ENCODE measurements at places on chromosomes 5 and 9. TPM values are rescaled to one million over a fixed set of nuclear protein-coding genes. Genes with fewer than 3 reads are reported as not detected.

Gene PCDHA6
- 0.20 TPM for total RNA-seq

Gene COQ4
- total RNA-seq = 33.6 TPM

Gene SPINK4
- not detected for total RNA-seq

Gene ARHGAP26
- total RNA-seq = 29.8 TPM

Gene TSSK1B
- not detected for total RNA-seq

Gene IFNA21
- total RNA-seq = not detected

Gene ADAMTS2
- 13.6 TPM for total RNA-seq

DNA sequence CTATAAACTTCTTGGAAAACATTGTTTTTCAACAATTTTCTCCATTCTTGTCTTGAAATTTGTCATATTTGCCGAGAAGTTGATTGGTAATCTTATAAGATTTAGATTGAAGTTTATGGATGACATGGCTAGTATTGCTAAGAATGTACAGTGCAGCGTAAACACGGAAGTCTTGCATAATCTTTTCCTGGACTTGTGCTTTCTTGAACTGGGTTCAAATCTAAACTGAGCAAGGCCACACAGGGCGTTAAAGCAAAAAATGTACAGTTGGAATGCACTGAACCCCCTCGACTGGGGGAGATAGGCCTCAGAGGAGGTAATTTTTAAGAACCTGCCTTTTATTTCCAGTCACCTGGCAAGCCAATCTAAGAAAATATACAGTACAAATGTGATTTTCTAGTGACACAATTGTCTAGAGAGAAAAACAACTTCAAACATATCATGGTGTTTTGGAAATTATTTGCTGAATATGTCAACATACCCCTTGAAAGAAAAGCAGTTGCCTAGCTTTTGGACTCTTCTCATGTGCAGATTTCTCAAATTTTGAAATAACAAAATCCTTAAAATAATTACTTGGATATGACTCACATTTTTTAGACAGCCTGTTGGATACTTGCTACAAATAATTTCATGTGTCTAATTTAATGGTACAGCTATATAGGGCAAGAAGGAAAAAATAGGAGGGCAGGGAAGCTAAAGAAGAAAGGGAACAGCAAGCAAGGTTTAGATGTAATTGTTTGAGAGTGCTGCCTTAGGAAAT lies 18.5 kb upstream of the GAS1 start:
- DNase-seq = no peak

GRCh38 chr9:111533099-111533790 lies 8.3 kb downstream of the ZNF483 start:
- no peak for DNase-seq

DNA sequence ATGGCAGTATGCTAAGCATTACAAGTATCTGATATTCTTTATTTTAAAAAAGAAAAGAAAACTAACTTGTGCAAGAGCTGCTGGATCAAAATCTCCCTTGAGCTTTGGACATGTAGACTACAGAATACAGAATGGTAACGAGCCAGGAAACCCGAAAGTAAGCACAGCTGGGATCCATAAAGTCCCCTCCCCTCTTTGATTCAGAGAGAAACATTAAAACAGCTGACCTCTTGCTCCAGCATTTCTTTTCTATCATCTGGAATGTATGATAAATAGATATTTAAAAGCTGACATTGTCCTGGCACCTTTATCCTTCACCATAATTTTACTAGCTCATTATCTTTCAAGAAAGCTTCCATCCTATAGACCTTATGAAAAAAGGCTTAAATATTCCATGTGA lies 28.2 kb upstream of the LPAR1 start:
- DNase-seq = no peak

GRCh38 chr5:107673039-107673367 lies 2.3 kb upstream of the EFNA5 start:
- no peak for DNase-seq

DNA sequence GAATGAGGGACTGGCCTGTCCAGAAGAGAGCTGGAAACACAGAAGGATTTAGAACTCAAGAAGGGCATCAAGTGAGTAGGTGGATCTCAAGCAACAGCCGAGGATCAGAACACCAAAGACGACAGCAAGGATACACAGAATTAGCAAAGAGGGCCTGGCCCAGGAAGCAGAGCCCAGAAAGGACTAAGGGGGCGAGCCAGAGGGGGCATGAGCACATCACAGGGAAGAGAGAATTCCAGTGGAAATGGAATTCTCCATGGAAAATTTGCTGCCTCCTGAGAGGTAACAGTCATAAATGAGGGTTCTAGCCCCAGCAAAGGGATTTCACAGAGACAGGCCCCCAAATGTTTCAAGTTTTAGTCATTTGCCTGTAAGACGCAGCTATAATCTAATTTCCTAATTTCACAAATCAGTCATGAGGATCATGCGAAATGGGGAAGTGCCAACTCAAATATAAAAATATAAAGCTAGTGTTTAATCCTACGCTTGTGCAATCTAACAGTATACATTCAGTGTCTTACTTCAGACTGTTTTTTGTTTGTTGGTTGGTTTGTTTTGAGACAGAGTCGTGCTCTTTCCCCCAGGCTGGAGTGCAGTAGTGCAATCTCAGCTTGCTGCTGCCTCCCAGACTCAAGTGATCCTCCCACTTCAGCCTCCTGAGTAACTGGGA lies 46.7 kb downstream of the FNBP1 start:
- no peak for DNase-seq

DNA sequence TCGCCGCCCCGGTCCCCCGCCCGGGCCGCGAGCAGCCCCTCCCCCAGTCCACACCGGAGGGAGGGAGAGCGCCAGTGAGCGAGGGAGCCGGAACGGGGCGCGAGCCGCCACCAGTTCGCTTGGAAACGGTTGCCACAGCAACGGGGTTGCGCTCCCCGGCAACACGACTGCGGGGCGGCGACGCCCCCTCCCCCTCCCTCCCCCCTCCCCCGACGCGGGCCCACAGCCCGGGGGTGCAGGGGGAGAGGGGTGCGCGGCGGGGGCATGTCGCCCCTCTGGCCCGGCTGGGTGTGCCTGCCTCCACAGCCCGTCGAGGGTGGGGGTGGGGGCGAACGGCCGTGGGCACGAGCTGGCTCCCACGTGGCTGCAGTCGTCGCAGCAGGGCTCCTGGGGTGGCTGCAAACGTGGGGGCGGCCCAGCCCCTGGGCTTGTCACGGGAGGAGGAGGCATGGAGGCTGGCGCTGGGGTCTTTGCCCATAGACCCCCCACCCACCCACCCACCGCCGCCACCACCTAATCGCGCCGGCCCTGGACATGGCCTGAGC lies 524 bp downstream of the PRR7 start:
- no peak for DNase-seq

GRCh38 chr5:88734983-88735382 lies 148.0 kb downstream of the MEF2C start:
- DNase-seq = no peak

- DNase-seq = no peak
Measured at GRCh38 chr5:111984044-111984443, 227.1 kb upstream of the NREP start.

DNA sequence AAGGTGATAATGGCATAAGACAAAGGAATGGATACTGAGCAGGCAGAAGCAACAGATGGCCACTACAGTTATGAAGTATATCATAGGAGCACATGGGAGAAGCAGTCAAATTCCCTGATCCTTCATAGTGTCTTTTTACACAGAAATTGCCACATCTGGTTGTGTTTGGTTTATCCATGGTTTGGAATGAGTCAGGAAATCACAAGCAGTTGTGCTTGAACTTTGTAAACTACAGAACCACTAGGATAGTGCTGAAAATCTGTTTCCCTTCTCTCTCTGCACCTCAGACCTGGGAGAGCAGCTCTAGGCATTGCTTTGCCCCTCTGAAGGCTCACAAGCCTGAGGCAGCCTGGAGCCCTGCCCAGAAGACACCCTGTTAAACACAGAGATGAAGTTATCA lies 134.0 kb downstream of the DMRT2 start:
- no peak for DNase-seq
